ENCODE measurements at places on chromosomes 11 and 22.

DNA sequence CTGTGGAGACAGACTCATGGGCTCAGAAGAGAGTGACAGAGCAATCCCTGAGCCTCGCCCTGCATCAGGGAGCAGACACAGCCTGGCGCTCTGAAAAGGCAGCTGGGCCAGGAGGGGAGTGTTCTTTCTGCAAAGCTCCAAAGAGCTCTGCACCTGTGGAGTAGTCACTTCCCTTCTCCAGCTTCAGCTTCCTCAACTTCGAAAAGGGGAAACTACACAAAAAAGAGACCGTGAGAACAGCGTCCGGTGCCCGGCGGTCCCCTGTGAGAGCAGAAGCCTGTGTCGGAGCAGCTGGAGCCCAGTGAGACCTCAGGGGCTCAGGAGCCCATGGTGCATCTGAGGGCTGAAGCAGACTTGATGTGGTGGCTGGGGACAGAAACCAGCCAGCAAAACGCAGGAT is 35.1 kb downstream of the TP53I11 start:
- no peak for DNase-seq

DNA sequence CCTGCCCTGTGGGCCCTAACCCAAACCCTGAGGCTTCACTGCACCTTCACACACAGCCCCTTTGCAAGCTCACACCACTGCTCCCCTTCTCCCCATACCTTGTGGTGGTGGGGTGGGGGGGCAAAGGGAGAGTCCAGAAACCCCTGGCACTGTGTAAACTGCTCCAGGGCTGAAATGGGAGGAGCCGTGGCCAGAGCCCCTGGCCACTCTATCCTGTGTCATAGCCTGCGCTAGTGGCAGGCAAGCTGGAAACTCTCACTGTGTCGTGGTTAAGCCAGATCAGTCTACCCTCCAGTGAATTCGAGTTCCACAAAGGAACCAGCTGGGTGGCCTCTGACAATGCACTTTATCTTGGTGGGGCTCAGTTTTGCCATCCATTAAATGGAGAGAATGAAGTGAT is 8.4 kb upstream of the SYT13 start:
- no peak for DNase-seq

- no peak for DNase-seq
Measured at GRCh38 chr11:107505647-107506225, 48.1 kb upstream of the CWF19L2 start.

DNA sequence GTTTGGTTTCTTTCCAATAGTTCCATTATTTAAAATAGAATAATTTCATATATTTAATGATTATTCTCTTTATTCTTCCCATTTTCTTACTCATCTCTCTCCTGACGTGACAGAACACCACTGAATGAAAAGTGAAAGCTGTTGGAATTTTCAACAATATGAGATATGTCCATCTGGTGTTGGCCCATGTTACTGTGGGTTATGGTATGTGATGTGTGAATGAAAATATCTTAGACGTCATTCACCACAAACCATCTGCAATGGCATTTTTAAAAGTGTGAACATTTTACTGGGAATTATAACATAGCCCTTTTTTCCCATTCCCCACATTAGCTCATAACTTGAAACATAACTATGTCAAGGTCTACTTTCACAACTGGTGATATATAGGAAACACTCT is 11.3 kb upstream of the OR5M1 start:
- DNase-seq = no peak

GRCh38 chr11:88421530-88421929 is 84.0 kb upstream of the CTSC start:
- no peak for DNase-seq

DNA sequence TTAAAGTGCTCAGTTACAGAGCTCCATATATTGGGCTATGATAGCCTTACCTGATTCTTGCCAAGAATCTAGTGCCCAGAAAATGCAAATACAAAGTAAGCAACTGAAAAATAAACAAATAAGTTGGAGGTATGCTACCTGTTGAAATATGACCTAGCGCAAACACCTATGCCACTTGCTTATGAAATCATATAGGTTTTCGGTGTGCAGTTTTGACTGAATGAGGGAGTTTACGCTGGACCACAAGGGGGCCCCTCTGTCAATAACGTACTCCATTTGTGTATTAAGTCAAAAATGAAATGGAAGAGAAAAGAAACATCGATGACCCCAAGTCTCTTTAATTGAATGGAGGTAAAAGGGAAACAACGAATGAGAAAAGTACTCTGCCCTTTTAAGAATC is 84.9 kb upstream of the TRIM77 start:
- DNase-seq = no peak

DNA sequence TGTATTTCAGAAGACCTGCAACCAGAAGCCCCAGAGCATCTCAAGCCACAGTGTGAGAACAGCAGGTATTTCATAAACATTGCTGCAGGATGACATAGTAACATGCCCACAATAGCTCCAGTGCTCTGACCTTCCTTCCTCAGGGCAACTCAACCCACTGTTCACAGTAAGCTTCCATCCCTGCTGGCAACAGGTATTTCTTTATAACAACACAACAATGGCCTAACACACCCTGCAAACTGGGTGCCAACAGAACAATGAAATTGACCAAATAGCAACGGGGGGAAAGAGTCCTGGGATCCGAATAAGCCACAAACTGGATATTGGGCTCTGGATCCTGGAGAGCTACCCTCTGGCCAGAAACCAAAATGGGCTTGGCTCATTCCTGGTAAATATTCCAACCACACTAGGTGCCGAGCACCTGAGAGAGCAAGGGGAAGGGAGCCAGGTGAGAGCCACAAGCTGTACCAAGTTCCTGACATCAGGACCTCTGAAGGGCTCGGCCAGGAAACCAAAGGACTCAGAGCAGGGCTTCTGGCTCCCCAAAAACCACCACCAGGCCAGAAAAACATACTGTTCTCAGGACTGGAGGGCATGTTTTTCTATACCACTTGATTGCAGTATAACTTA is 99.5 kb downstream of the MICAL3 start:
- no peak for DNase-seq

DNA sequence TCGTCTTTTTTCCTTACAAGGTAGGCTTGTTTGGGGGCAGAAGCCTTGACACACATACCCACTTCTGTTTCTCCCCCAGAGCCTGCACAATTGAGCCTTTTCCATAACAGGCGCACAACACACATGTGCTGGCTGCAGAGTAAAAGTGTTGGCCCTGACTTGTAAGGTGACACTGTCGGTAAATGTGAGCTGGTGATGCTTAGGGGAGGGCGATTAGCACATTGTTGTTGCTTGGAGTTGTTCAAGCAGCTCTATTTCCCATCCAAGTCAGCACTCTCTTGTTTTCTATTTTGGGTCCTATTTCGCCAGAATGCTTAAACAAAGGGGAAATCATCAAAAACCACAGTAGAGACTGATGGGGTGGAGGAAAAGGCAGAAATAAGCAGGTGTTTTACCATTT is 51.9 kb upstream of the PTPRJ start:
- no peak for DNase-seq

GRCh38 chr22:21451545-21452520 is 15.4 kb upstream of the TMEM191C start:
- DNase-seq = no peak

- DNase-seq = no peak
Measured at GRCh38 chr11:99068832-99069231, 48.1 kb downstream of the CNTN5 start.

Measured in AG09319 (cell line).